NB4 (cell line): ENCODE measurements at places on chromosomes 2 and 18.
A peak's percentile ranks its signal among the peaks of the same experiment; 100 is the strongest.

DNA sequence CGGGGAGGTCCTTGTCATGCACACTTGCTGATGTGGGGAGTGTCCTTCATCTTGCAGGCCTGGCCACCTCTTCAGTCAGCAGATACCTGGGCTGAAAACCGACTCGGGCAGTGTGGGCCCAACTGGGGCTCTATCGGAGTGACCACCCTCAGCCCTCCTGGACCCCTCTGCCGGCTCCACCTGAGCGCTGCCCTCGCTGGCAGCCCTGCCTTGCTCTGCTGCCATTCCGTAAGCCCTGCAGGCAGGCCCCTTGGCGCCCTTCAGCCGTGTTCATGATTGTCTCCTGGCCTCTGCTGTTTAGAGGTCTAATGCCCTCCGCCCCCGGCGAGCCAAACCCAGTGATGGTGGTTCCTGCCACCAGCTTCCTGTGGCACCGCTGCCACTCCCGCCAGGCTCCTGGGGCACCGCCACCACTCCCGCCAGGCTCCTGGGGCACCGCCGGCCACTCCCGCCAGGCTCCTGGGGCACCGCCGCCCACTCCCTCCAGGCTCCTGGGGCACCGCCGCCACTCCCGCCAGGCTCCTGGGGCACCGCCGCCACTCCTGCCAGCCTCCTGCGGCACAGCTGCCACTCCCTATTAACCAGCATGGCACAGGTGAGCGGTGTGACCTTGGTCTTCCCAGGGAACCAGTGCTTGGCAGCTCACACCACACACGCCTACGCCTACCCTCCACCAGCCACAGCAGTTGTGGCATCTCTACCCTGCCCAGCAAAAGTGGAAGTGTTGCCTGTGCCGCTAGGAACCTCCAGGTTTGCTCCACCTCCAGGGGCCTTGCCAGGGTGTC lies 15.9 kb downstream of the CAPN10 start:
- DNase-seq: no peak

GRCh38 chr2:222532315-222532714 lies 108.0 kb downstream of the SGPP2 start:
- DNase-seq: no peak

DNA sequence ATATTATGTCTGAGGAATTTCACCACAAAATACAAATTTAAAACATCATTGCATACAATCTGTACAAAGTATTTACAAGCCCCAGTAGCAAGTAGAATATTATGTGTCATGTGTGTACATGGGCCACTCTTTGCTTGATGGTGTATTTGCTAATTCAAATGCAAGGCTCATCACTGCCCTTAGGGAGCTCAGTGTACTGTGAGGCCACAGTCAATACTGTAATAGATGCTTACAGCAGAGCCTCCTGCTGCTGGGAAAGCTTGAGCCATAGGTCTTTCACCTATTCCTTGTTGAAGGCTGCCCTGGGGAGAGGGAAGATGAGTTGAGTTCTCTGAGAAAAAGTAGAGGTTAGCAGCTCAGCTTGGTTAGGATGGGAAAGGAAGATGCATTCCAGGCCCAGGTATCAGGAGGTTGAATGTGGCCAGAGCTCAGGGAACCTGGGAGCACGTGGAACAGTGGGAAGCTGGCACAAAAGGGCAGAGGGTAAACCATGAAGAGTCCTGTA lies 189.6 kb downstream of the LRP1B start:
- no peak for DNase-seq

DNA sequence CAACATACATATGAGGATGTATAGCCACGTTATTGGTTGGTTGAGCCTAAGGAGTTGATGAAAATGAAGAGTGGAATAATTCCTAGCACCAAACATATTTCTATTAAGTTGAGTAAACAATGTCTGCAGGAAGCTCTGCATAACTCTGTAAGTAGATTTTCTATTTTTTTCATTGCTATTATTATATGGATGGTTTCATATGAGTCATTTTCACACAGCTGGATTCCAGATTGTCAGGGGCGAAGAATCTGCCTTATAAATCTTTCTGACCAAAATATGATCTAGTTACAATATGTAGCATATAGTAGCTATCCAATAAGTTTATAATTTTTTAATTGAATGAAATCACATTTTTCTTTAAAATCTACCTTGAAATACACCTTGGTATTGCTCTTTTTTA lies 468.0 kb upstream of the PKDCC start:
- no peak for DNase-seq

DNA sequence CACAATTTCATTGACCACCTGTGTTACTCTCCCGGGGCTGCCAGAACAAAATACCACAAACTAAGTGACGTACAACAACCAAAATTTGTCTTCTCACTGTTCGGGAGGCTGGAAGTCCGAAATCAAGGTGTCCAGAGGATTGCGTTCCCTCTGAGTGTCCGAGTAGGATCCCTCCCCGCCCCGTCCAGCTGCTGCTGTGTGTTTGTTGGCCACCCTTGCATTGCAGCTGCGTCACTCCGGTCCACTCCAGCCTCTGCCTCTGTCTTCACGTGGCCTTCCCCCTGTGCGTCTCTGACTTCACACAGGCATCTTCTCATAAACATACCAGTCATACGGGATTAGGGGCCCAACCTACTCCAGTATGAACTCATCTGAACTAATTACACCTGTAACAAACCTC lies 251.8 kb upstream of the SMIM21 start:
- DNase-seq: no peak

DNA sequence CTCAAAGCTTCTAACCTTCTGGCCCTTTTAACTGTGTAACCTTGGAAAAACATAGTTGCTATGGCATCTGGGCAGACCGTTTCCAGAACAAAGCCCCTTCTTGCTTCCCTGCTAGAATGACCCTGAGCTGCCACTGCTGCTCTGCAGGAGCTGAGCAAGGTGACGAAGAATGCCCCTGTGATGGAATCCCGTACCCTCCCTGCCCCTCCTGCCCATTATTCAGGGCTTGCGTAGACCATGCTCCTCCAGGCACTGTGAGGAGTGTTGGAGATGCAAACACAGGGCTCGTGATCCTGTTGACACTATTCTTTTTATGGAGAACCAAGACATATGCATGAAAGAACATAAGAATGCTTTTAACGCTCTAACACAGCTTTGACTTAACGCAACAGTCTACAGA lies 191.1 kb downstream of the CDH2 start:
- no peak for DNase-seq

GRCh38 chr18:9117980-9118841 lies 15.7 kb downstream of the NDUFV2 start:
- DNase-seq: no peak

- DNase-seq: no peak
Measured at GRCh38 chr2:200171731-200172482, 134.6 kb upstream of the SPATS2L start.

DNA sequence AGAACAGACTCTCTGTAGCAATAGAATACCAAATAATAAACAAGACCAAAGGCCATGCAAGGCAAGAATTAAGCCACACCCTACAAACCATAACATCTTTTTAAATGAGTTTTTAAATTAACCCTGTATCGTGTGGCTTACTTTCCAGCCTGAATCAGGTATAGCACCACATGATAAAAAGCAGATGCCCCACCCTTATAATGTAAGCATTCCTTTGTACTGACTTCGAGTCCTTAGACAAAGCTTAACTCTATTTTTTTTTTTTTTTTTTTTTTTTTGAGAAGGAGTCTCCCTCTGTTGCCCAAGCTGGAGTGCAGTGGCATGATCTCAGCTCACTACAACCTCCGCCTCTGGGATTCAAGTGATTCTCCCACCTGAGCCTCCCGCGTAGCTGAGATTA lies 1.7 kb upstream of the C2orf42 start:
- DNase-seq: no peak

DNA sequence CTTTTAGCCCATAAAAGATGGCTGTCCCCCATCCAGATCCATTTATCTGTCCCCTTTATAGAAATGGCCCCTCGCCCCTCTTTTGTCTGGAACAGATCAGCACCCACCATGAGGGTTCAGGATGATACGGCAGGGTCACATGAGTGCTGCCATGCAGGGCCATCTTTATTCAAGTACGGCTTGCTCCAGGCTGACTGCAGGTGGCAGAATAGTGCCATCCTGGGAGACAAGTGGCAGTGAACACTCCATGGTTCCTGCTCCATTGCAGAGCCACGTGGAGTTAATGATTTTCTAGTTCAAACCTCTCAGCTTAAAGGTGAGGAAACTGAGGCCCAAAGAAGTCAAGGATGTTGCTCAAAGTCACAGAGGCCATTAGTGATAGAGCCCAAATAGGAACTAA lies 180.6 kb downstream of the CLIP4 start:
- peak; percentile 45 for DNase-seq

DNA sequence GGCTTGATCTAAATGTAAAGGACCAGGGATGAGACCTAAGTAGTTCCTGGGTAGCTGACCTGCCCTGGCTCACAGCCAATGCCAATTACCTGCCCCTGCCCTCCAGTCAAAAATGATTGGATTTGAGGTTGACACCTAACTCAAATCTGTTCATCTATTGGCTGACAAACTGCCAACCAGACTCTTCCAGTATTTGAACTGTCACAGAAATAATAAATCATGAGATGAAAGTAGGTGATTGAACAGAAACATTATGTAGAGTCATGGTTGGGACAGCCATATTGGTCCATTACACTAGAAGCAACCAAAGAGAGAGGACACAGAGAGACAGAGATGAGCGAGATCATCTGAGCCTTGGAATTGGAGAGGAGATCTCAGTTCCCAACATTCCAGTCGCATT lies 109.1 kb downstream of the ATL2 start:
- no peak for DNase-seq

GRCh38 chr2:150572194-150572766 lies 84.8 kb upstream of the RND3 start:
- no peak for DNase-seq

GRCh38 chr18:11865071-11865470 lies 13.9 kb downstream of the CHMP1B start:
- DNase-seq: no peak

DNA sequence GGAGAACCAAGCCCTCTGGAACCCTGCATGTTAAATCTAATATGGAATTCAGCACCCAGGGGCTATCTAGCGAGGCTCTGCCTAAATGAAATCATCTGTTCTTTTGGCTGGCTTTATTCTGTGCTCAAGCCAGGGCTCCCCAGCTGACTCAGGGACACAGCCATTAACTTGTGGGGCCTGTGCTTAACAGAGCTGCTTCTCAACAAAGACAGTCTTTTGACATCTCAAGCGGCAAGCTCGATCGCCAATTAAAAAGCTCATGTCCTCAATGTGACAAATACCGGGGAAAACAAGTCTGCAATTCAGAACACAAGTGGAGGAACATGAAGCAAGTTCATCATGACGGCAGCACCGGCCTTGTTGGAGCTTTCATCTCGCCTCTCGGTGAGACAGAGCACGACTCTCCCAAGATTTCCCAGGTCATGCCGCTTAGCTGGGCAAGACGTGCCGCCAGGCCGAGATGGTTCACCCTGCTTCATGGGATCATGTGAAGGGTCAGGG lies 64.9 kb downstream of the KLHL29 start:
- DNase-seq: no peak

- DNase-seq: no peak
Measured at GRCh38 chr2:172046080-172046678, 39.1 kb upstream of the DLX1 start.

DNA sequence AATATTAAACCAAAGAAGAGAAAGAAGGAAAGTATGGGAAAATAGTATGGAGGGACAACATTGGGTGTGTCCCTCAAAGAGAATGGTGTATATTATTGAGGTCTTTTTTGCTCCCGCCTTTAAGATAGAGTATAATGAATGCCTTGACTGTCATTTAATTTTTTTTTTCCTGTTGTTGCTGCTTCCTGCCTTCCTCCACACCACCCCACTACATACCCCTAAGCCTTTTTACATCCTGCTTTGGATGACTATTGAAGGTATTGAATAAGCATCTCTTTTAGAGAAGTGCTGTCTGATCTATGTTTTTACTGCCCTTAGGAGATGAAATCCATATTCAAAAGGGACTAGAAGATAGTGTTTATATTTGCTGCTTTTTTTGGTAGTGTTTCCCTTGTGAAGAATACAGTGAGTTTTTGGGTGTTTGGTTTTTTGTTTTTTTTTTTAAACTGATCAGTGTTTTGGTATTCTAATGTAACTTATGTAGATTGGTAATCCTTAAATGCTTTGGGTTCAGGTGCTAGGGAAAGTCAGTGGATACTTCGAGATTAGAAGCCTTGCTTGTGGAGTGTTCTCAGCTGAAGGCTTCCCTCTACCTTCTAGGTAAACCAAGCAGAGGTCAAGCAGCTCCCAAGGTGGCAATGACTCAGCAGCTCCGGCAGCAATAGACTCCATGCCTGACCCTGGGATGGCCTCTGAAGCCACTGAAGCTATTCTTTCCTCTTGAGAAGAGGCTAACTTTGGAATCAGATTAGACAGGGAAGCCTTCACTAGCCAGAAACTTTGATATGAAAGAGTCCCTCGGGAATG lies 5.0 kb downstream of the FZD7 start:
- DNase-seq: no peak

GRCh38 chr2:196652869-196653268 lies 13.4 kb downstream of the CCDC150 start:
- DNase-seq: no peak

DNA sequence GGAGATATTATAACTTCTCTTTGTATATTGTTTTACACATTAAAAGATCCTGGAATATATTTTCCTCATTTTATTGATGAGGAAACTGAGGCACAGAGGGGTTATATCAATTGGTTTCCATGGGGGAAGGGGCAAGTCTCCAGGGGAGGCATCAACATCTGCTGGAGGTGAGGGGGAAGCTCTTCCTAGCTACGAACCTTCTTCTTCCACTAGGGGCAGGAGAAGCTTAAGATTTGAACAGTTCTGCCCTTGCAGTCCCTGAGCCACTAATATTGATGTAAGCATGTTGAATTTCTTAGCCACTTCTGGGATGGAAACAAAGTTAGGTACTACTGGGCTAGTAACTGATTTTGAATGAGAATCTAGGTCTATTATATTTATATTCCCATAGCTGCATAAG lies 140.1 kb upstream of the AQP4 start:
- peak; percentile 31 for DNase-seq

- DNase-seq: no peak
Measured at GRCh38 chr2:129861666-129862288, 117.7 kb upstream of the RAB6C start.

DNA sequence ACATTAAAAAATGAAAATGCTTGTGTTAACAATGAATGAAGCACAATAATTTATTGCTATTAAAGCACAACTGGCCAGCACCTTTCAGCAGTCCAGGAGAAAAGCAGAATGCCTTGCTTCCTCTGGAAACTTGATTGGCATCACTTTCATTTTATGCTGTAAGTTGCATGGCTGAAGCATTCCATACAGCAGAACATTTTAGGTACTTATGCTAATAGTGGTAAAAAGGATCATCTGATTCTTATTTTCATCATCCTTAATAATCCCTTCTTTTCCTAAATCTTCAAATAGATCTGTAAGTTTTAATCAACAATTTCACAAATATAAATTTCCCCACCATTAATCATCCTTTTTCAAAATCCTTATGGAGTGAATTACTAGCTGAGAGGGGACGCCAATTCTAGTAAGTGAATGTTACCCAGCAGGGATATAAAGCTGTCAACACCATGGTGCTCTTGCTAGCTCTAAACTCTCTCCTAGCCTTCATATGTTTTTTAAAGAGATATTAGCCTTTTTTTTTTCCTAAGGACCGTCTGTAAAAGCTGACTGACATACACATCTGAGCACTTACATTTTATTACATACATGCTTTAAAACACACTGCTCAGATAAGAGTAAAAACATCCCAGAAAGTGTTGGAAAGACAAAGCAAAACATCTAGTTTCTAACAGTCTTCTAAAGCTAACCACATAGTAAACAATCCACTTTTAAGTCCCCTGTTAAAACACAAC lies 5.3 kb downstream of the SATB2 start:
- no peak for DNase-seq
